Activated CD8-positive, alpha-beta memory T cell treated with anti-CD3 and anti-CD28 coated beads for 36 hours (primary cell): ENCODE measurements at places on chromosomes 2 and 18. TPM values are rescaled to one million over a fixed set of nuclear protein-coding genes. Genes with fewer than 3 reads are reported as not detected.

The SPP2 gene
- not detected for total RNA-seq

The HOXD13 gene
- not detected for total RNA-seq

The SCYGR7 gene
- not detected for total RNA-seq

The ESPNL gene
- total RNA-seq, result 0.04 TPM

The GNAL gene
- total RNA-seq, result 0.15 TPM

The SERPINB11 gene
- total RNA-seq, result not detected

The IFIH1 gene
- total RNA-seq, result 15.8 TPM

The RIT2 gene
- total RNA-seq, result not detected
